Esophagus squamous epithelium (tissue), 5 donors: ENCODE measurements at places on chromosomes 5 and 9. TPM values are rescaled to one million over a fixed set of nuclear protein-coding genes. Genes with fewer than 3 reads are reported as not detected.

SOX30 gene
- total RNA-seq, result not detected

DUSP1 gene
- 415 TPM for total RNA-seq

- H3K27ac ChIP-seq, result no peak overlapping the region
- H3K4me1 ChIP-seq, result no peaks in the 10 kb centered on the region
- H3K36me3 ChIP-seq, result no peaks in the 10 kb centered on the region
- no peaks in the 10 kb centered on the region for H3K27me3 ChIP-seq
- DNase-seq, result no peak
Observed at GRCh38 chr5:125898851-125899405, 524.3 kb upstream of the GRAMD2B start.

- no peak overlapping the region for H3K27ac ChIP-seq
- no peak overlapping the region for H3K4me3 ChIP-seq
- no peaks in the 10 kb centered on the region for H3K36me3 ChIP-seq
- no peaks in the 10 kb centered on the region for H3K4me1 ChIP-seq
Observed at GRCh38 chr9:82903503-82903902, 159.4 kb downstream of the RASEF start.

DNA sequence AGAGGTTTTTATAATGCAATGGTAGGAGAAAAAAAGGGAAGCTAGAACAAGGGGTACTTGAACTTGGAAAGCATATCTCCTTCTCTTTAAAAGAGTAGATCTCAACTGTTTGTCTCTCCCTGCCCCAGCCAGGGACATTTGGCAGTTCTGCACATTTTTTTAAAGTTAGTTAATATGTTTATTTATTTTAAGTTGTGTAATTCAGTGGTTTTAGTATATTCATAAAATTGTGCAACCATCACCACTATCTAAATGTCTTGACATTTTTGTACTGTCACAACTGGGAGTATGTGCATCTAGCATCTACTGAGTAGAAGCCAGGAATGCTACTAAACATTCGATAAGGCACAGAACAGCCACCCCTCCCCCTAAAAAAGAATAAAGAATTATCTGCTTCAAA lies 103.5 kb upstream of the DPYSL3 start:
- H3K36me3 ChIP-seq, result no peaks in the 10 kb centered on the region
- no peak overlapping the region for H3K4me3 ChIP-seq
- DNase-seq, result no peak
- no peaks in the 10 kb centered on the region for H3K27me3 ChIP-seq
- H3K27ac ChIP-seq, result no peak overlapping the region

PFN3 gene
- 2.0 TPM for total RNA-seq

FAM151B gene
- 3.6 TPM for total RNA-seq

GRCh38 chr5:107605596-107606125 lies 65.1 kb downstream of the EFNA5 start:
- H3K27me3 ChIP-seq, result no peaks in the 10 kb centered on the region
- no peak for DNase-seq
- H3K4me3 ChIP-seq, result no peak overlapping the region
- no peaks in the 10 kb centered on the region for H3K36me3 ChIP-seq
- peaks cover 30% of the 10 kb centered on the region for H3K4me1 ChIP-seq
- H3K27ac ChIP-seq, result no peak overlapping the region

DNA sequence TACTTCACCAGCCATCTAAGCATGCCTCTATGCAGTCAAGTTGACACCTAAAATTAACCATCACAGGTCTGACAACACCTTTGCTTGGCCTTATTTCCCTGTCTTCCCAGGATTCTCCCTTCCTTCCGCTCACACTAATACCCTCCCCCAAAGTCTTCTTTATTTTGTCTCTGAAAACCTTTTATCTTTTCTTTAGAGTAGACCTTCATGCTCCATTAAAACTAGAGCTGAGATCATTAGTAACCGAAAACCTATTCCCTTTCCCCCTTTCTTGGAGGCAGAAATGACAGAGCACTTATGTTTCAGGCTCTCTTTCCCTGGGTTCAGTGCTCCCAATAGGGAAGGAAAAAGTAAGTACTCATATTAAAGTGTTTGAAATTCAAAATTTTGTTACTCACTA lies 423.8 kb downstream of the YTHDC2 start:
- no peak for DNase-seq
- no peaks in the 10 kb centered on the region for H3K36me3 ChIP-seq
- H3K4me3 ChIP-seq, result no peak overlapping the region
- no peaks in the 10 kb centered on the region for H3K27me3 ChIP-seq
- no peaks in the 10 kb centered on the region for H3K4me1 ChIP-seq

TAF11L5 gene
- total RNA-seq, result not detected

DNA sequence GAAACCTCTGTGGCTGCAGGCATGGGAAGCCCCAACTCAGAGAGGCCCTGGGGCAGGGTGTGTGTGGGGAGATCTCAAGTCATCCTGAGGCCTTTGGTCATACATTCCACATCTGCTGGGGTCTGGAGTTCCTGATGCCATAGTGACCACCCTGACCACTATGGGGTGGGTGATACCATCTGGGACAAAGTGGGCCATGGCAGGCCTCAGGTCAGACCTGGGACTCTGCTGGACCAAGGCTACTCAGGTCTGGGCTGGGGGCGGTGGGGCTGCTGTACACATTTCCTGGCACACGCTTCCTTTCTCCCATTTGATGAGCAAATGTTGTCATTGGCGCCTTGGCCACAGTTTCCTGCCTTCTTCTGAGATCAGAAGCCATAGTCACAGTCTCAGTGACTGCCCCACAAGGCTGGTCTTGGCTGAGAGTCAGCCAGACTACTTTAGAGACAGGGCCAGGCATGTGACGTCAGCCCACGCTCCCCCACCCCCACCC lies 15.1 kb upstream of the ACSL6 start:
- no peak overlapping the region for H3K27ac ChIP-seq
- H3K4me3 ChIP-seq, result no peak overlapping the region
- H3K36me3 ChIP-seq, result no peaks in the 10 kb centered on the region

ANXA2R gene
- 0.57 TPM for total RNA-seq

TAF11L10 gene
- total RNA-seq, result not detected

DNA sequence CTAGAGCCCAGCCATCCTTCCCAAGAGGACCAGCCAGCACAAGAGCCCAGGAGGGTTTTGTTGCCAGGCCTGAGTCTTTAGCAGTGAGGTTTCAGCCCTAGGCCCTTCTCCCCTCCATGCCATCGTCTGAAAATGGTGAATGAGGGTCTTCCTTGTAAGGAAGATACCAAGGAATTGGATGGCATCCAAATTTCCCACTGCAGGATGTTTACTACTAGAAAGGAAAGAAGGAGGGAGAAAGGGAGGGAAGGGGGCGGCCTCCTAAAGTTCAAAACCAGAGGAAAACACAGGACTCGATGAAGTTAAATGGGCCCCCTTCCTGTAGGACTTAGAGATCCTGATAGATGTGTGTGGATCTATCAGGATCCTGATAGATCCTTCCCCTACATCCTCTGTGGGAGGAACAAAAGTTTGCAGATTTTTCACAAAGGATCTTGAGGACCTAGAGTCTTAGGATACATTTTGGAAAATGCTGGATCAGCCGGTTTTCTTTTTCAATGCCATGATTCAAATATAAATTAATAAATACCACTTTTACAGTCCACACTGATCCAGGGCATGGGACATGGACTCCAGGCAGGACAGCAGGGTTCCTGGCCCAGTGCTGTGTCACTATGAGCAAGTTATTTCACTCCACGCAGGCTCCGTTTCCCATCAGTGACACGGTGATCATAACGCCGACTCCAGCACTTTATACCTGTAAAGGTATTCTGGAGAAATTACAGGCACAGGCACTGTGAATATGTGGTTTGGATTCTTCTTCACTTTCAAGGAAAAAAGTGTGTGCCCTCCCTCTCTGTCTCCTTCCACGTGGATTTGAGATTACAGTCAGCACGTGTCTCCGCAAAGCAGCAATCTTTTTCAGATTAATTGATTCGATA lies 40.9 kb downstream of the C5orf15 start:
- no peaks in the 10 kb centered on the region for H3K4me1 ChIP-seq
- H3K36me3 ChIP-seq, result no peaks in the 10 kb centered on the region
- DNase-seq, result no peak
- H3K27ac ChIP-seq, result no peak overlapping the region
